ENCODE measurements at places on chromosomes 4 and X.

DNA sequence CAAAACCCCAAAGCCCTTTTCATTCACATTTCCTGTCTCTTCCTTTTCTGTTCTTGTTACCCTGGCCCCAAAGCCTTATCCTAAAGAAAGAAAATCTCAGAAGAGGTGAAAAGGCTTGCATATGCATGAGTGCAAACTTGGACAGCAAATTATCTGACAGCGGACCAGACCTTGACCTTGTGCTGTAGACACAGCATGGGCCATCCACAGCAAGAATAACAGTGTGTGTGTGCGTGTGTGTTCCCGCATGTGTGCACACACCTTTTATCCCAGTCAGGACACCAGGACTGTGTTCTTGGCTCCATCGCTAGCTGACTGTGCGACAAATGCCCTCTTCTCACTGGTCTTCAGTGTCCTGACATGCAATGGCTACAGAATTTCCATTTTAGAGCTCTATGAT lies 35.3 kb downstream of the ZBTB49 start:
- no peak for DNase-seq

GRCh38 chr4:84451546-84451945 lies 47.5 kb downstream of the NKX6-1 start:
- DNase-seq, result no peak

GRCh38 chrX:15913146-15913545 lies 58.5 kb upstream of the AP1S2 start:
- no peak for DNase-seq

- no peak for DNase-seq
Observed at GRCh38 chrX:13432414-13433297, 112.8 kb upstream of the ATXN3L start.

GRCh38 chrX:68694435-68695205 lies 47.2 kb downstream of the STARD8 start:
- no peak for DNase-seq

GRCh38 chrX:97308171-97308570 lies 424.5 kb downstream of the RPA4 start:
- DNase-seq, result no peak

DNA sequence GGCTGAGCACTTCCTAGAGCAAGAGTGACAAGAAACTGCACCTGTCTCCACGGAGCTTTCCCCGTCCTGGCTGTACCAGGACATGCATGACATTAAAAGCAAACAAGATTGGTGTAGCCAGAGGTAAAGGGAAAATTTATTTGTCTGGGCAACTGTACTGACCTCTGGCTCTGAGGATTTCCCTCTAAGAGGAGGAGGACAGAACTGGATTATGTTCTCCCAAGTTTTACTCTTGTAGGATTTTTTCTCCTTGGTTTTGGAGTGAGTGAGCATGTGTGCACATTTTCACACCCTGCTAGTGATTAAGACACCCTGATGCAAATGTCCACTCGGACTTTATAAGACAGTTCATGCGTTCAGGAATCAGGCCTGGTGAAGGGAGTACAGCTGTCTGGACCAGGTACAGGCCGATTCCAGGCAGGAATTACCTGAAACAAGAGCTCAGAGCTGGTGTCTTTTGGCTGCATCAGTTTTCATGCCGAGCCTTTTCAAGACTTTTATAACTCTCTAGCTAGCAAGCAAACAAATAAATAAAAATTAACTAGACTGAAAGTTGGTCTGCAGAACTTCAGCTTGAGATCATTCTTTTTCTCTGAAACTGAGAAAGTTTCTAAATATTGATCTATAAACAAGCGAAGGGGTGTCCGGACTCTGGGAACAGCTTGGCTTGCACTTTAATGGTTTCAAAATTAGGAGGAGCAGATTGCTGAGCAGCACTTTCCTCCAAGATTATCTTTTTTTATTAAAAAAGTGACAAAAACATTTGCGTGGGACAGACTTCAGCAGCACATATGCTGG lies 51.3 kb upstream of the SPRY1 start:
- no peak for DNase-seq

GRCh38 chrX:1169189-1169588 lies 43.3 kb downstream of the CRLF2 start:
- no peak for DNase-seq

GRCh38 chrX:76279007-76279406 lies 106.1 kb downstream of the PBDC1 start:
- peak; percentile 0 for DNase-seq
